ENCODE measurements at places on chromosomes 16 and 17. TPM values are rescaled to one million over a fixed set of nuclear protein-coding genes. Genes with fewer than 3 reads are reported as not detected.

DNASE1 gene
- 10.4 TPM for total RNA-seq

NPIPB9 gene
- total RNA-seq, result 1.9 TPM

SAMD14 gene
- total RNA-seq, result 0.53 TPM

ABCC11 gene
- 0.08 TPM for total RNA-seq

TBC1D3C gene
- not detected for total RNA-seq

YPEL2 gene
- total RNA-seq, result 71.6 TPM

ASGR1 gene
- total RNA-seq, result 0.85 TPM

SLC35G6 gene
- total RNA-seq, result not detected

KCNJ18 gene
- total RNA-seq, result not detected

CTRB1 gene
- total RNA-seq, result not detected

CYBA gene
- 292 TPM for total RNA-seq

ABCA10 gene
- 1.5 TPM for total RNA-seq

PLLP gene
- total RNA-seq, result 2.5 TPM

GNG13 gene
- total RNA-seq, result not detected

NETO2 gene
- 1.9 TPM for total RNA-seq

IL32 gene
- 383 TPM for total RNA-seq

ZG16 gene
- not detected for total RNA-seq

KIF2B gene
- total RNA-seq, result not detected

RTN4RL1 gene
- 0.06 TPM for total RNA-seq

SOST gene
- not detected for total RNA-seq

CD300LG gene
- not detected for total RNA-seq

KRTAP17-1 gene
- not detected for total RNA-seq

CACNA1H gene
- 6.3 TPM for total RNA-seq

MT2A gene
- 47.1 TPM for total RNA-seq

FBXL16 gene
- 11.7 TPM for total RNA-seq

SLC9A5 gene
- 3.1 TPM for total RNA-seq

KRTAP2-1 gene
- not detected for total RNA-seq

PABPN1L gene
- total RNA-seq, result not detected

CDR2L gene
- total RNA-seq, result not detected

NHLRC4 gene
- 0.55 TPM for total RNA-seq

SRCIN1 gene
- total RNA-seq, result not detected

PIRT gene
- not detected for total RNA-seq

FA2H gene
- total RNA-seq, result not detected

LPO gene
- not detected for total RNA-seq

APOBR gene
- total RNA-seq, result 6.1 TPM

PRR35 gene
- not detected for total RNA-seq

NME1 gene
- 11.0 TPM for total RNA-seq

SRL gene
- not detected for total RNA-seq

ITGA2B gene
- 0.85 TPM for total RNA-seq

ADAD2 gene
- total RNA-seq, result 0.59 TPM
